ENCODE measurements at places on chromosomes 11 and 22. TPM values are rescaled to one million over a fixed set of nuclear protein-coding genes. Genes with fewer than 3 reads are reported as not detected.

GRCh38 chr11:20451568-20451967 lies 64.1 kb downstream of the PRMT3 start:
- no peak for DNase-seq

MS4A4E gene
- 0.43 TPM for total RNA-seq

- DNase-seq = no peak
Observed at GRCh38 chr22:38233427-38233826, 31.6 kb downstream of the MAFF start.

- DNase-seq = no peak
Observed at GRCh38 chr11:29127461-29127860, 889.4 kb downstream of the KCNA4 start.

- no peak for DNase-seq
Observed at GRCh38 chr11:11505190-11505589, 116.6 kb downstream of the GALNT18 start.

GRCh38 chr22:47621253-47621652 lies 858.8 kb downstream of the TBC1D22A start:
- no peak for DNase-seq

DNA sequence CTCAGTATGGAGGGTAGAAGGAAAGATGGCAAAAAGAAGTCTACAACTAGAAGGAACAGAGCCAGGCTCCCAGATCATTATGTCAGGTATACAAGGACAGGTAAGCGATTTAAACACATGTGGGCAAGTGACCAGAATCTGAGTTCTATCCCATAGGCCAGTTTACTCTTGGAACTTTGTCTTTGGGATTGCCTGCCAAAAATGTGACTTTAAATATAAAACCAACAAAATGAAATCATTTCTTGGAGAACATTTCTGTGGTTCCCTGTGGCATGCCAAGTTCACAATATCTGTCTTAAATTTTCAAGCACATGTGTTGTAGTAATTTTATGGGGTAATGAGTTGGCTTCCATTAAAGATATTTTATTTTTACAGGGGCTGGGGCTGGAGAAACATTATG lies 141.0 kb downstream of the SLC17A6 start:
- DNase-seq = no peak

GRIA4 gene
- not detected for total RNA-seq

DNA sequence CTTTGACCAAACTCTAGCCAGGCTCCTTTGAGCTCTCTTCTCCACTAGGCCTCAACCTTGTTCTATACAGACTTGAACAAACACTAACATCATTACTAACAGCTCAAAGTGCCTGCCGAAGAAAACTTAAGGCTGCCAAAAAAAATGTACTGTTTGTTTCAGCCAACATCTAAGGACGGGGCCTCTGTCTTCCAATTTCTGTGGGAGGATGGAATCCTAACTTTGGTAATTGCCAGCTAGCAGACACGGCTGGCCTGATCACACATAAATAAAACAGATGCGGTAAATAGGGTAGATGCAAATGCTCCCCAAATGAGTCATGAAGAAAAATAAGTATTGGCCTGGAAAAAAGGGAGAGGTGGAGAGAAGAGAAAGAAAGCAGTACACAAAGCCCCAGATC lies 394.3 kb downstream of the TMEM135 start:
- no peak for DNase-seq

MMP11 gene
- 0.18 TPM for total RNA-seq

PRR33 gene
- not detected for total RNA-seq

DNA sequence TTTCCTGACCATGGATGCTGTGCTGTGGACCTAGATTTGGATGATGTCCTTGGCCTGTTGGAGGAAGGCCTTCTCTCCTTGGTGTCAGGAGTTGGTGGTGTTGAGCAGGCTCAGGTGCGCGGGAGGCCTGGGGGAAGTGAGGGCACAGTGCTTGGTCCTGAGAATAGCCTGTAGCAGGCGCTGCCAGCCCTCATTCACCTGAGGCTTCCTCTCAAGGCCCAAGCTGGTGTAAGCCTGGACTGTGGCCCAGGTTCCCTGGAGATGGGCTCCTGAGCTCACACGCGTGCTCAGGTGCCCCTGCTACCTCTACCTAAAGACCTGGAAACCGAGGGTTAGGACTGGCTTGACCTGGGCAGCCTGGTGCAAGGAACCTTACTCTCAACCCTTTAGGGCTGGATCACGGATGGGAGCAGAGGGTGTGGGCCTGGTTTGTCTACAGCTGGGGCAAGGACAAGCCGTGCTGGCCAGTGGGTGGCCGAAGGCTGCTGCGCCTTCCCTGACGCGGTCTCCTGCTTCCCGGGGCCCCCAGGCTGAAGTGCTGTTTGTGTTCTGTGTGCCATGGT lies 7.8 kb upstream of the GRAMD4 start:
- no peak for DNase-seq

DNA sequence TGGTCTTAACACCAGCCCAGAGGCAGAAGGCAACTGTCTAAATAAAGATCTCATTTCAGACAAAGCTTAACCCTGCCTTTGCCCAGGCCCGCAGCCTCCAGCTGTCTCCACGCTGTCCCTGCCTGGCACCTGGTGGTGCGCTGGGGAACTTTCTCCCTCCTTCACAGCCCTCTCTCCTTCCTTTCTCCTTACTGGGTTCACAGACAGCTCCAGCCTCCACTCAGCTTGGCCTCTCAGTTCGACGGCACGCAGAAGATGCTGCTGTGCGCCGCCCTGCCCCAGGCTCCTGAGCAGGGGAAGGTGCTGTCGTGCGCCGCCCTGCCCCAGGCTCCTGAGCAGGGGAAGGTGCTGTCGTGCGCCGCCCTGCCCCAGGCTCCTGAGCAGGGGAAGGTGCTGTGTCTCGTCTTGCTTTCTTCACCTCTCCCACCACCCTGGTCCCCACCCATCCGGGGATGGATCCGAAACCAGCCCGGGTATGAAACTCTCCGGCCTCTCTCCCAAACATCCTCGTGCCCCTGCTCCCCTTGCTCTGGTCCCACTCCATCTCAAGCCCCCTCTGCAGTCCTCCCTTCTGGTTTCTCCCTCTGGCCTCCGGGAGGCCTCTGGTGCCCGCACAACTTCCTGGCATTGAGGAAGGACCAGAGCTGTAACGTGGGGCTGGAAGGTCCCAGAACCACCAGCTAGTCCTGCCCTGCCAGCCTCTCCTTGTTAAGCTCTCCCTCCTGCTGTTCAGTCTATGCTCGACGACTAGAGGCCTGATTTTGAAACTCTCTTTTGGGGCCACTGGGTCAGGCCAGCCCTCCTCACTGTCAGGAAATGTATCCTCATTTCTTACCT lies 22.9 kb upstream of the JAM3 start:
- peak; percentile 56 for DNase-seq

SLC35F2 gene
- 74.8 TPM for total RNA-seq

NELL1 gene
- not detected for total RNA-seq

DNA sequence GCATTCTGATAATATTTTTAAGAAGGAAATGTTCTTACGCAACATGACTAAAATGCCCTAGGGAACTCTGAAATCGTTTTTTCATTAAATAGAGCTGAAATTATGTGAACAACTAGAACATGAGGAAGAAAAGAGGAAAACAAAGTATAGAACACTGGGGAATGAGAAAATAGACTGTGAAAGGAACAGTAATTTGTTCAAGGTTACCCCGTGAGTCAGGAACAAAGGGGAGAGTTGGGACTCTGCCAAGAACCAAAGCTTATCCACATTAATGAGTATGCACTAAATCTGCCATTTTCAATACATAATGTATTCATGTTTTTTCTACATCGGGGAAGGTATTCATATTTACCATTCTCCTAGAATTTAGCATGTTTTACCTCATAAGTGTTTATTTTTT lies 961.8 kb upstream of the CCDC90B start:
- DNase-seq = no peak

- DNase-seq = peak; percentile 47
Observed at GRCh38 chr11:74466916-74467885, at the start of gene KCNE3. Gene KCNE3, minus strand, starts transcription at chr11:74467549. Its CDS starts 9,986 bp downstream, at chr11:74457563.

DNA sequence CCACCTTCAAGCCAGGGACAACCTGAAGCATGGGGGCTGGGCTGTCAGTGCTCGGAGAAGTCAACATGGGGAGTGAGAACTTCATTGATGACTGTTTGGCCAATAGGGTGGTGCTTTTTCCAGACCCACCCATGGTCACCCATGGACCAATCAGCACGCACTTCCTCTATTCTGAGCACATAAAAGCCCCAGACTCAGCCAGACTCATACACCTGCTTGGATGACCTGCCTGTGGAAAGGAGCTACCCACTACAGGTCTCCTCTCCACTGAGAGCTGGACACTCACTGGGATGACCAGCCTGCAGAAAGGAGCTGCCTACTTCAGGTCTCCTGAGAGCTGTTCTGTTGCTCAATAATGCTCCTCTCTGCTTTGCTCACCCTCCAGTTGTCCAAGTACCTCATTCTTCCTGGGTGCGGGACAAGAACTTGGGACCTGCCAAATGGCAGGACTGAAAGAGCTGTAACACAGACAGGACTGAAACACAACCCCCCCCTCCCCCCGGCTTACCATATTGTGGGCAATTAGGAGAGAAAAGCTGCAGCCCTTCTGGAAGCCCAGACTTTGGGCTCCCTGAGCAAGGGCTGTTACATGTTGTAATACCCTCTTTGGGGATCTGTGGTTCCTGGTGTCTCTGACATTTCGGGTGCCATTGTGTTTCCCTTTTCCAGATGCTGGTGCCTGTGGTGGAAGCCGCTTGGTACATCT lies 44.4 kb upstream of the WNT11 start:
- DNase-seq = peak; percentile 39
